ENCODE measurements at places on chromosomes 13 and 19.
A peak's percentile ranks its signal among the peaks of the same experiment; 100 is the strongest.

- DNase-seq: no peak
These were observed 3.8 kb upstream of the SLC8A2 start for GRCh38 chr19:47475465-47475864.

GRCh38 chr13:39895254-39895653 lies 239.8 kb downstream of the COG6 start:
- DNase-seq: no peak

DNA sequence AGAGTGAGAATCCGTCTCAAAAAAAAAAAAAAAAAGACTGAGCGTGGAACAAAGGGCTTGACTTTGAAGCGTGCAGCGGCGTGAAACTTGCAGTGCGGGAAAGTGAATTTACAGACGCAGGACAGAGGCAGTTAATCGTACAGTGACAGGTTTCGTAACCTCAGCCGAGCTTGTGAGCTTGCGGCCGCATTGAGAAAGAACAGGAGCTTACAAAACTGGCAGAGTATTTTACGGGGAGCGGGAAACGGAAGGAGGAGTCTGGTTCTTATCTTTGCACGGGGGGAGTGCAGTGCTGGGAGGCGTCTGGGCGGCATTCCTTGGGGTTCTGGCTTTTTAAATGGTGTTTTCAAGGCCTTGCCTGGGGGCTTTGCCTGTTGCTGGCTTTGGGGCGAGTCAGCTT lies 6.0 kb upstream of the BSG start:
- no peak for DNase-seq

DNA sequence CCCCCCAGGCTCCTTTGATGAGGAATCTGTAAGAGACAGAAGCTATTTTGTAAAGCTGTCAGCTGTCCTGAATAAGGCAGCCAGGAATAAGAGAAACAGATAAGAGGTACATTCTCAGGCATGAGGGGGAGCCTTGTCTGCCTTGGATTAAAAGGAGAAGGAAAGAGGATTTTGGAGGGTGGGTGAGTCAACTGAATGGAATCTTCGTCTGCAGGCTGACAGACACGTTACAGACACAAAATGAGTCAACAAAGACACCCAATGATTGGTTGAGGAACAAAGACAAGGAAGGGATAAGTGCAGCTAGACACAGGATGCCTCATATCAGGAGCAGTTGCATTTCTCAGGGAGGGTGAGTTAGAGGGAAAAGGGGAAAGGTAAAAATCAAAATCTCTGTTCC lies 162.5 kb downstream of the OLFM4 start:
- DNase-seq: no peak

DNA sequence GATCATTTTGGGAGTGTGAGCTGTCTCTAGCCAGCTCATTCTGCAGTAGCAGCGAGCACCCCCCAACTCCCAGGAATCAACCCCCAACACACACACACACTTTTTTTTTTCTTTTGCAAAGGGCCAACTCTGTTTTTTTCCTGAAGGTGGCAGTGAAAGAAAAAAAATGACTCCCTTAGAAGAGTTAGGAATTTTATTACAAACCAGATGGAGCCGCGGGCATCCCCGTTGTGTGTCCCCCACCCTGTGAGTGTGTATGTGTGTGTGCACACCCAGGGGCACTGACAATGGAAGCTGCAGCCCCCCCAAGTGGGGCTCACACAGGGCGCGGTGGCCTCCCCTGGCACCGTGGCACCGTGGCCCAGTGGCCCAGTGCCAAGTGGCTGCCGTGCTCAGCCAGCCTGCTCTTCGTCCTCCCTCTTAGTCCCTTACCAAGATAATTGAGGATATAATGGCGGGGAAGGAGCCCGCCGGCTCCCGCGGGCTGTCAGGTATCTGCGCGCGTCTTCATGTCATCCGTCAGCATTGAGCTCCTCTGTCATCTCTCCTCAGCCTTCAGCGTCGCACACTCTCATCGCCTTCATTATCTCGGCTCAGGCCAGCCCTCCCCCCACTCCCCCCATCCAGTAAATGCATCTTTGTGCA lies 314.1 kb downstream of the ZNF536 start:
- no peak for DNase-seq

- no peak for DNase-seq
These were observed 128.8 kb upstream of the ARGLU1 start for GRCh38 chr13:106696719-106697118.

DNA sequence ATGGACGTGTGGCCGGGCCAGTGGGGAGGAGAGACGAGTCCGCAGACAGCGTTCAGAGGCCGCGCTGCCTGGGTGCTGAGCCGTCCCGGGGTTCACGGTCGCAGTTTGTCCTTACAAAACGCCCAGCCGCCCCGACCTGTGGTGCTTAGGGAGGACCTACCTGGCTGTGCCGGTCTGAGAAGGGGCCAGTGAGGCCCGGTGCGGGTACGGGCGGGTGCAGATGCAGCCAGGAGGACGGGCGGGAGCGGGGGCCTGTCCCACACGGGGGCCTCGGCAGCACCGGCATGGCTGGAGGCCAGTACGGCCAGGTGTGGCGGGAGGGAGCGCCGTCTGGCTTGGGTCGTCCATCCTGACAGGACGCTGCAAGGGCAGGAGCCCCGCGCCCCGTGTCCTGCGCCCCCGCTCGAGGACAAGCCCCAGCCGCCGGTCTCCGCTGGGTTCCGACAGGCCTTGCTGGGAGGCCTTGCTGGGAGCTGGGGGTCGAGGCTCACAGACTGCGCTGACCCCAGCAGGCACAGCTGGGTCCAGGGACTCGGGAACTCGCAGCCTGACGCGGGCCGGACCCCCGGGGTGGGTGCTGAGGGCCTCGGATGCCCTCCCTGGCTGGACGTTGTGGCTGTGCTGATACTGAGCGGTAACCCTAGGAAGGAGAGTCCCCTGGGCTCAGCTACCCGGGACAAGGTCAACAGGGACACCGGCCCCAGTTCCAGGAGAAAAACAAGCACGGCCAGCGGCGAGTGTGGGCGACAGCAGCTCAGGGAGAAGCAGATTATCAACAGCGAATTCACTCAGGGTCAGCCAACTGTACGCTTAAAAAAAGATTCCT lies 5.3 kb upstream of the PROZ start:
- no peak for DNase-seq

- DNase-seq: no peak
These were observed 490.7 kb downstream of the TDRD3 start for GRCh38 chr13:60887711-60888110.

- DNase-seq: no peak
These were observed 202.4 kb upstream of the EDNRB start for GRCh38 chr13:78121001-78121400.

DNA sequence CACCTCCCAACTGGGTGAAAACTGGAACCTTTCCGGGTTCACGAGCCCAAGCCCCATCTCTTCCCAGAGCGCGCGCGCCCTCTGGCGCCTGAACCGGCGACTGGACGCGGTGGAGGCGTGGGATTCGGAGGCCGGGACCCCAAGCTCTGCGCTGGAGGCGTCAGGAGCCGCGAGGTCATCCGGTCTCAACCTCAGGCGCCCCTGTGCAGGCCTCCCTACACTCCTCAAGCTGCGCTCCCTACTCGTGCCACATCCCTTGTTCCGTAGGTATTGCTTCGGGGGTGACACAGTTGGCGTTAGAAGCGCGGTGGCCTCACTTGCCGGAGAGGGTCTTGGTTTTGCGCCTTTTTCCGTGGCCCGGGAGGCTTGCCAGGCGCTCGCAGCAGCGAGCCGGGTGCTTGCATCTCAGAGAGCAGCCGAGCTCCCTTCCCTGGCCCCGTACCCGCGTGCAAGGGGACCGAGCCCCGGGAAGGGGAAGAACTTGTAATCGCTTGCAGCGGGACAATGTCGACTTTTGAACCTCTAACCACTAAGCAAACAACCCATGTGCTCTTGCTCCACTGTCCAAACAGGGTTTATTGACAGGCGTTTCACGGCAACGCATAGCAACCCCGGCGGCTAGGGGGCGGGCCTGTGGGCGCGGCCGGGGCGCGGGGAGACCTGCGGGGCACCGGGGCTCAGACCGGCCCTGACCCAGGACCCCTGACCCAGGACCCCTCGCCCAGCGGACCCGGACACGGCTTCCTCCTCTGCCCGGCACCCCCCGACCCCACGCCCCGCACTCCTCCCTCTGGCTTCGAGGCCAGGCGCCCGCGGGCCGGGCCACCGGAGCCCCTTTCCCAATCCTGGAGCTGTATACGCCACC lies 8.5 kb downstream of the CDX2 start:
- no peak for DNase-seq

GRCh38 chr13:75636436-75637180 lies 478 bp downstream of the LMO7 start:
- no peak for DNase-seq

- no peak for DNase-seq
These were observed 64.5 kb downstream of the CEBPG start for GRCh38 chr19:33437821-33438671.

- peak; percentile 79 for DNase-seq
These were observed at the start of gene ZNF626 for GRCh38 chr19:20661150-20661819. Gene ZNF626, minus strand, starts transcription at chr19:20661571. Its CDS starts 125 bp downstream, at chr19:20661446.

GRCh38 chr13:99057310-99057975 lies 79.6 kb upstream of the DOCK9 start:
- DNase-seq: no peak

DNA sequence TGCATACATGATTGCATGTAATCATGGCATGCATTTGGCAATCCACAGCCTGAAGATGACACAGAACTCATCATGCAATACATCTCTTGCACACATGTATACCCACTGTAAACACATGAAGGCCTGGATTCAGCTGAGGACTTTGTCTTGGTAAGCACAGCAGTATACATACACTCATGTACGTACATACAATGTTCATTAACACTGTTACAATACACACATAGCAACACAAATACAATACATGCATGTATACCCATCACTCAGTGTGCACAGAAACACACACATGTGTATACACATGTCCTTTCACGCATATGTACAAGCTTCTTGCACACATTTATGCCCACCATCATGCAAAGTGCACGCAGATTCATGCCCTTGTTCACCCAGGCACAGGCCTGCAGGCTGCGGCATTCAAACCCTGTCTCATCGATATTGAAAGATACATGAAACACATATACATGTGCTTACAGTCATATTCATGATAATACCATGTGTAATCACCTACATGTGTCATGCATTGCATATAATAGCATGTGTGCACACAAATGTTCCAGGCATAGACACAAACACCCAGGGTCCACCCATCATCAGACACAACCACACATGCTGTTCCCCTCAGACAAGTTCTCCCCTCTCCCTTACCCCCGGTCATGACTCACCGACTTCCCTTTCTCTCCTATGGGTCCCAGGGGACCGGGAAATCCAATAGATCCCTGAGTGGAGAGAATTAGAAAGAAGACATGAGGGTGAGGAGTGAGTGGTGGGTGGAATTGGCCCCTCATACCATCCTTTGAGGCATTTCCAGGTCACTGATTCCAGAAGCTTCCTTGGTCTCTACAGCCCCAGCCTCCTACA lies 28.7 kb downstream of the COL5A3 start:
- no peak for DNase-seq

DNA sequence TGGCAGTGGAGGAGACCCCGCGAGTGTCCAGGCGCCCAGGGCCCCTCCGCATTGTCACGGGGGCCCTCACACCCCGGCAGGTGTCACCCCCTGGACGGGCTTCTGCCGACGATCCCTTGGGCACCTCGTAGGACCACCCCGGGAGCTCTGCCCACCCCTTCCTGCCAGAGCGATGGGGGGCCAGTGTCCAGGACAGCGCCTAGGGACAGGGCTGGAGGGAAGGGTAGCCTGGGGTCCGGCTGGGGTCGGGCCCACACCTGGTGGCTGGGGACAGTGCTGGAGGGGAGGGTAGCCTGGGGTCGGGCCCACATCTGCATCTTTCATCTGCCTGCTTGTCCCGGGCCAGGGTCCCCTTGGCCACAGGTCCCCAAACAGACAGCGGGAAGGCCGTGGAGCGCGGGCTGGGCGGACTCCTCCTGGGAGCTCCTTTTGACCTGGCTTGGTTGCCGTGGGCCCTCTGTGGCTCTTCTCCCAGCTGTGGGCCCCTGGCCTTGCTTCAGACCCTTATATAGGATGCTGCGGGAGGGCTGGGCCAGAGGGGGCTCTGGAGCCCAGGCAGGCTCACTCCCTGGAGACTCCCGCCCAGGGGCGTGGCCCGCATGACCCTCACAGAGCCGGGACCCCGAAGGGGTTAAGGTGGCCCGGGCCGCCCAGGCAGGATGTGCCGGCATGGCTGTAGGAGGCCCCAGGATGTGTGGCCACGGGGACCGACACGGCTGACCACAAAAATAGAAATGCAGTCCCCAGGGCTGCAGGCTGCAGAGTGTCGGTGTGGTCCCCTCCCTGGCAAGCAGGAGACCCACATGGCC lies 74.1 kb upstream of the MCF2L start:
- no peak for DNase-seq

DNA sequence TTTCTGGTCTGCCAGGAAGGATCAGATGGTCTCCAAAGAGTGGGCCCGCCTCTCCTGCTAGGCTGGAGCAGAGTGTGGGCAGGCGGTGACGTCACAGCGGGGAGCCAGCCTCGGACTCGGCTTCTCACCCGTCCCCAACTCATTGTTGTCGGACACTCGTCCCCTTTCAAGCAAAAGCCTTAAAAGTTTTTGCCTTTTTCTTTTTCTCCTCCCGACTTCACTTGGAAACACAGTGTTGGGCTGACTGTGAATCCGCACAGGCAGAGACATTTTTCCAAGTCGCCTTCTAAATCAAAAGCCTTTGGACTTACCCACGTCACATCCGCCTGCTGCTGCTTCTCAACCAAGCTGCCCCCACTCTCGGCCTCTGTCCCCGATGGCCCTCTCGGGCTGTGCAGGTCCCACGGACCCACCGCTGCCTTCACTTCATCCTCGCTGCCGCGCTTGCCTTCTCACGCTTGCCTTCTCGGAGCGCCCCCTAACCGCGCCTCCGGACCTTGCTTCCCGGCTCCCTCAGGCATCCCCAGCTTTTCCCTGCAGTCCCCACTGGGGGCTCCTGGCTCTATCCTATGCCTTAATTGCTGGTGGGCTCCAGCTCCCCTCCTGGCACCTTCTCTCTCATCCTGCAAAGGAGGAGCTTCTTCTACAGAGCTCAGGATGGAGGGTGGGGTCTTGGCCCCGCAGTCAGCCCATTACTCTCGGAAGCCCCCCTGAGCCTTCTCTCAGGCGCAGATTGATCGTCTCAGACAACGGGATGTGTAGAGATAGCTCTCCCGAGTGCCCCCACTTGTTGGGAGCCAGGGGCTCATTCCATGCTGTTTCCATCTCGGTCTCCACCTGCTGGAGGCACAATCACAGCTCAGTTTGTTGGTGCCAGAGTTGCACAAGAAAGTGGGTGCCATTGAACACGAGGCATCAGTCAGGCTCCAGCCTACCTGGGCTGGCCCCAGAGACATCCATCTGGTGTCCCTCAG lies 3.9 kb upstream of the ZNF135 start:
- DNase-seq: no peak

DNA sequence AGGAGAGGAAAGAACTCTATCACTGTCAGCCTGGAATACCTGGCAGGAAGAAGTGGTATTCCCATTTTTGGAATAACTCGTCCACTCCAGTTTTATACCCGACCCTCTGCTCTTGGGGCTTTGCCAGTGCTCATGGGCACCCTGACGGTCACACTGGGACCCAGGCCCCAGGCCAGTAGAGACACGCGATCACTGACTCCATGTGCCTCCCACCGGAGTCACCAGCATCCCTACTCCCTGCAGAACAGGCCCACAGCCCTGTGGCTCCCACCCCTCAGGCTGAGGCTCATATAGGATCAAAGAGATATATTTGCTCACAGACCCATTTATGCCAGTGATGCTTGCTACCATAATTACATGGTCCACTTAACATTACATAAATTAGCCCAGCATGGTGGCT lies 3.5 kb downstream of the GRTP1 start:
- no peak for DNase-seq

- no peak for DNase-seq
These were observed 105.5 kb downstream of the TEX26 start for GRCh38 chr13:31037874-31038500.

Measured in stimulated activated CD4-positive, alpha-beta T cell treated with anti-CD3 and anti-CD28 coated beads, Interleukin-1b, Interleukin-23, amount 100 ng/mL, for 1 hour (primary cell).